ENCODE measurements at places on chromosomes 2 and 18. TPM values are rescaled to one million over a fixed set of nuclear protein-coding genes. Genes with fewer than 3 reads are reported as not detected.

GRCh38 chr2:219648963-219649362 is 21.5 kb downstream of the SLC4A3 start:
- DNase-seq = no peak

The ADD2 gene
- total RNA-seq = 7.9 TPM

DNA sequence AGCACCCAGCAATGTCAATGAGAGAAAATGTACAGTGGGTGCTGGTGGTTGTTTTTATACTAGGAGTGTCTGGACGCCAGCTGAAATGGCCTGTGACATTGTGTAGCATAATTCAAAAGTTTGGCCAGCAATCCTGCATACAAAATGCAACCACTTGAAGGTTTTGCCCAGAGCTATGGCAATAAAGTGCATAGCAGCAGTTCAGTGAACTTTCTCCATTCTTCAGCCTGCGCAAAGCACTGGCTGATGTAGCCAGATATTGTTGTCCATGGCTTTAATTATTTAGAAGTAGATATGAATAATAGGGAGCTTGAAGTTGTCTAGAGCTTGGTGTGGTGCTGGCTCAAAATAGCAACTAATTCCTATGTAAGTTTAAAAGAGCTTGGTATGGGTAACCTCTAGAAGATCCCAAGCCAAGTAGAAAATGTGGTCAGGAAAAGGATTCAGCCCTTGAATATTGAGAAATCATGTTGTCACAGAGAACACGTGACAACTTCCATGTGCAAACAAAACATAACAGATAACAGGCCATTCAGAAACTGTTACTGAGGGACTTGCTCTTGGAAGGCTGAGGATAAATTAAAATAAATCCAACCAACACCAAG is 33.3 kb upstream of the PGAP1 start:
- DNase-seq = no peak

The ANO7 gene
- not detected for total RNA-seq

- DNase-seq = no peak
Observed at GRCh38 chr2:101429453-101429852, 42.1 kb upstream of the CREG2 start.

DNA sequence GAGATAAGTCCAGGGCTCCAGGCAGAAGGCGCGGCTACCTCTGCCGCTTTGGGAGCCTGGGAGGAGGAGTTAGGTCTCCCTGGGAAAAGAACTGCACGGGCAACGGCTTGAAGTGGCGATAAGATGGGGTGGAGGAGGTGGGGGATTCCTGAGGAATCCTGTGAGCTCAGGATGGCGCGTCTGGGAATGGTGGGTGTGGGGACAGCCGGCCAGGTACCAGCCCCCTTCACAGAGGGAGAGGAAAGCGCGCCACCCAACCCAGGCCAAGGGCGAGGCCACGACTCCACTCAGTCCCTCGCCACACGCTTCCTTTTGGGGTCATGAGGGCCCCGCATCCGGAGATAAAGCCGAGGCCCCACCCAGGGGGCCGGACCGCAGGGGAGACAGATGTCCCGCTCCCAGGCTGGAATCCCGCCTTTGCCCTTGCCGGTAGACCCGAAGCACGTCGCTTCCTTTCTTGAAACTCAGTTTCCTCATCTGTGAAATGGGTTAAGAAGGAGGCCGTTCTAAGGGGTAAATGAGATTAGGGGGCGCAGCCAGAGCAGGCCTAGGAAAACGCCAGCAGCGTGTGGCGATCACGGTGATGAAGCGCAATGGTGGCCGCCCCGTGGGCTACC is 1.7 kb upstream of the CTDSP1 start:
- DNase-seq = no peak

- no peak for DNase-seq
Observed at GRCh38 chr2:184860744-184861143, 262.4 kb downstream of the ZNF804A start.

The NPPC gene
- total RNA-seq = 1.1 TPM

- DNase-seq = no peak
Observed at GRCh38 chr2:5391362-5391761, 300.8 kb upstream of the SOX11 start.

The LIPG gene
- total RNA-seq = 0.26 TPM

The RESP18 gene
- total RNA-seq = not detected

DNA sequence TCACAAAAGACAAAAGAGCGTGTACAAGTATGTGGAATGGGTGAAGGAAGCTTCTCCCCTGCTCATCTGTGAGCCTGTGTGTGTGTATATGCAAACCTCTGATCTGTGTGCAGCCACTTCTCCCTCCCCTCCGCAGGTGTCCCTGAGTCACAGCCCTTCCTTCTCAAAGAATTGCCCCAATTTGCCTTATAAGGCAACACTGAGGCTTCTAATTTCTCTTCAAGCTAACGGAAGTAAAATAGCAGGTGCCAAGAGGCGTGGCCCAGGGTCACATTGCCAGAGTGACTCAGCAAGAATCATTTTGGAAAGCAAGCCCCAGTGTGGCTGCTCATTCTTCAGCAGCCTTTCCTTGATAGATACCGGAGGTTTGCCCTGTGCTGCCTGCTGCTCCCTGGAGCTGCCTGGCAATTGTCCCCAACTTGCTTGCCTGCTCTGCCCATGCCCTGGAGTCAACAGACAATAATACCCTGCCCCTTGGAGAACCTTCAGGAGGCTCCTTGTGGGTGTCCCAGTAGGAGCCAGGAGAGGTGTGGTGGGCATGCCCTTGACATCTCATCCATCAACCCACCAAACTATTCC is 37.3 kb upstream of the BMP10 start:
- peak; percentile 82 for DNase-seq

The C2orf72 gene
- not detected for total RNA-seq

GRCh38 chr2:148970385-148970784 is 68.1 kb upstream of the LYPD6B start:
- DNase-seq = no peak

DNA sequence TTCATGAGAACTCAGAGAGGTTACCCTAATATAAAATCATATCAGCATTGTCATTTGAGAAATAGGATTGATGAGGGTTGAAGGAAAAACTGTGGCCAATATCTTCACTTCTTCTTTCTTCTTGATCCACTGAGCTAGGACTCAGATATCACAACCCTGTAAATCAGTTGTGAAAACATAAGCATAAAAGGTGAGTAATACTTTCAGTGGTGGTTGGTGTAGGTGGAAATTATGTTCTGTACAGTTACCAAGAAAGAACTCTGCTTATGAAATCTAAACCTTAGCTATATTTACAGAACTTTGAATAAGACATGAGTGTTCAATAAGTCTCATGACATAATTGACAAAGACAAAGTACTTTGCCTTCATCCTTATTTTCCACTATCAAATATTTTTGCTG is 56.3 kb downstream of the PAX3 start:
- DNase-seq = no peak

DNA sequence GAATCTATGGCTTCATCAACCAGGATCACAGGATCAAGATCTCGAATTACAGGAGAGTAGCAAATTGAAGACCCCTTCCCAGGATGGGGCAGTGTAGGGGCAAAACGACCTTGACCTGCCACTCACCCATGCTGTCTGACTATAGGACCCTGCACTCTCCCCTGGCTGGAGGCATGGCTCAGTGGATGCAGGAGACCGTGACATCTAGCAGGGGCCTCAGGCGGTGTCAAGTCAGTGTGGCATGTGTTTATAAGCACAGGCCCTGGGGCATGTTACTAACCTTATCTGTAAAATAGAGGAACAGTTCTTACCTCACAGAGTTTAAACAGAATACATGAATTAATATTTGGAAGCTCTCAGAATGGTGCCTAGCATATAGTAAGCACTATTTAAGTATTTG is 3.5 kb downstream of the HAAO start:
- no peak for DNase-seq

The UGGT1 gene
- total RNA-seq = 46.0 TPM

The MYO3B gene
- 0.28 TPM for total RNA-seq

- DNase-seq = no peak
Observed at GRCh38 chr2:222320436-222321395, 21.9 kb upstream of the PAX3 start.

DNA sequence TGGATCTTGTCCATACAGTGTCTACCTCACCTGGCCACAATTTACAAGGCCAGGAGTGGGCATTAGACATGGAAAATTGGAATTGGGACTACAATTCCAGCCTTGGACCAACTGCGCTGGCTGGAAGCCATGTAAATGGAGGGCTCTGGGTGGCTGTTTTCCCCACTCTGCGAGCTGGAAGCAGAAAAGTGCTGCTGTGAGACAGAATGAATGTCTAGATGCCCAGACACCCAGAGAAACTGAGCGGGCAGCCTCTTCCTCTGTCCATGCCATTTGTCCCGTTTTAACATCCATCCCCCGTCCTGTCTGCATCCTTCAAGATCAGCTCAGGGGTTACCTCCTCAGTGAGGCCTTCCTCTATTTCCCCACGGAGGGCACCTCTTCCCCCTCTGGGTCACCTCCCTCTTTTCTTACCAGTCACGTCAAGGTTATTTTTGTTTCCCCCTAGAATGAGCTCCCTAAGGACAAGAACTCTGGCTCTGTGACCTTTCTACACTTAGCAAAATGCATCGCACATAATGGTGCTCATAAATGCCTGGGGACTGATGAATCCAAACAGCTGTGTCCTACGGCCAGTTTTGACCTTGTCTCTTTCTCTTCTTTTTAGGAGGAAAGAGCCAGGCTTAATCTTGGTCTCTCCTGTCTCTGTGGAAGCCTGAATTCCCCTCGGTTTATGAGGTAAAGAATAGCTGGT is 41.2 kb downstream of the MCFD2 start:
- DNase-seq = no peak

DNA sequence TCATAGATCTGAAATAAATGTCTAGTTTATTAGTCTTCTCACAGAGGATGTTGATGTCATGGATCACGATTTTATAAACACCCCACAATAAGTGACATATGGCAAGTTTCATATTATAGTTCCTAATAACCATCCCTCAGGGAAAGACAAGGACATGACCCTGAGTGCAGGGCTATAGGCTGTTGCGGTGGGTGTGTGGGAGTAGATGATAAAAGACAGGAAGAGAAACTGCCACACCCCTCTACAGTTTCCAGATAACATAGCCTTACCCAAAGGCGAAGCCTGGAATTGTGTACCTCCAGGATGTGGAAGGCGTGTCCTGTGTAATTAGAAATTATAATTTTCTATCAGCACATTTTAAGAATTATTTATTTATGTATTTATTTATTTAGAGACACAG is 2.4 kb upstream of the NEDD4L start:
- DNase-seq = no peak

GRCh38 chr2:218276986-218277755 is 6.9 kb downstream of the PNKD start:
- DNase-seq = no peak

The DYNAP gene
- not detected for total RNA-seq

GRCh38 chr2:239669899-239670460 is 269.2 kb upstream of the HDAC4 start:
- DNase-seq = no peak

The EMX1 gene
- not detected for total RNA-seq

The SLC66A2 gene
- 35.7 TPM for total RNA-seq

DNA sequence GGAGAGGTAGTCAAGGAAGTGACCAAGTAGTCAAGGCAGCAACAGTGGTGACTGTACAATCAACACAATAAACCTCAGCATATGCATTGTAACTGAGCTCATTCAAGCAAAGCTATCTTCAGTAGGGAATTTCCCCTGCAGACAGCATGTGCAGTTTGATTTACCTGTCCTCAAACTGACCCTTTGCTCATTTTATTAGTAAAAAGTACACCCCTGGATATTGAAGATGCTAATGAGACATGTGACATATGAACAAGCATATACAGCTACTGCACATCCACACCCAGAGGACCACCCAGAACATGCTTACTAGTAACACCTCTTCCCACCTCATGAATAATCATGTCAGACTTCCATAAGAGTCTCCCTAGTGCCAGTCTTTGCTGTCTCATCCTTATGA is 15.4 kb downstream of the C2orf81 start:
- no peak for DNase-seq

The RSAD2 gene
- total RNA-seq = 10.7 TPM

- no peak for DNase-seq
Observed at GRCh38 chr2:235725841-235726240, 232.0 kb downstream of the AGAP1 start.

- no peak for DNase-seq
Observed at GRCh38 chr2:111134055-111134454, 13.3 kb downstream of the BCL2L11 start.

GRCh38 chr2:75290600-75291150 is 91.4 kb upstream of the TACR1 start:
- no peak for DNase-seq

GRCh38 chr18:74773171-74773624 is 175.5 kb downstream of the ZNF407 start:
- no peak for DNase-seq

- peak; percentile 46 for DNase-seq
Observed at GRCh38 chr18:58180738-58181353, 136.8 kb downstream of the NEDD4L start.

GRCh38 chr2:238260883-238261282 is 21.0 kb upstream of the HES6 start:
- no peak for DNase-seq

The LAPTM4A gene
- total RNA-seq = 36.4 TPM

GRCh38 chr2:127231130-127231865 is 11.2 kb upstream of the CYP27C1 start:
- no peak for DNase-seq

The KCNE4 gene
- not detected for total RNA-seq

The FBLN7 gene
- total RNA-seq = 68.5 TPM

The CXXC1 gene
- total RNA-seq = 195 TPM

DNA sequence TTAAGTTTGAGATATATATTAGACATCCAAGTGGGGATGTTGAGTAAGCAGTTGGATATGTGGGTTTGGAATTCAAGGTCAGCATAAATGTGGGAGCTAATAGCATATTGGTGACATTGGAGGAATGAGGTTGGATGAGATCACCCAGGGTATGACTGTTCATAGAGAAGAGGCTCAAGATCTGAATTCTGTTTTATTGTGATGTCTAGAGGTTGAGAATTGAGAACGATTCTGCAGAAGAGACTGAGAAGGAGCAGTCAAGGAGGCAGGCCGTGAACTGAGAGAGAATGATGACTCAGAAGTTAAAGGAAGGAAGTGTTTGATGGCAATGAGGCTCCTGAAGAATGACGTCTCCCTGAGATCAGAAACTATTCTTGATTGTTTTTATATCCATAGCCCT is 5.9 kb downstream of the SERPINB11 start:
- no peak for DNase-seq

DNA sequence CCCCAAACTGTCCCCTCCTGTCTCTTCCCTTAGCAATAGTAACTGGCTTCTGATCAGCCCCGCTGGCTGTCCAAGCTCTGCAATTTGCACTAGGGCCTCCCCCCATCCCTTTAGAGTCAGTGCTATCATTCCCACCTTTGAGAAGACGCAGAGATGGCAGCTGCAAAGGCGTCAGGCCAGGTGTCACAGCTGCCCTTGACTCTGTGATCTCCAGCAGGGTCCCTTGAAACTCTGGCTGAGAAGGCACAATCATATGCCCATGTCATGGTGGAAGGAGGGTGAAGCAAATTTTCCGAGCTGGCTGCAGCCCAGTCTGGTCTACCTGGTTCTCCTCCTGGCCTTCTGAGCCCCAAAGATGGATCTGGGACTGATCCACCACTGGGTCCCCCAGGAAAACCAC is 49.2 kb upstream of the TEX51 start:
- no peak for DNase-seq

All from T-cell (primary cell).